Right cardiac atrium (tissue), 5 donors: ENCODE measurements at places on chromosomes 1 and 21.
A peak's percentile ranks its signal among the peaks of the same experiment; 100 is the strongest.

GRCh38 chr1:12052008-12052573, 11.0 kb upstream of the TNFRSF8 start:
- DNase-seq: peak; percentile 65

DNA sequence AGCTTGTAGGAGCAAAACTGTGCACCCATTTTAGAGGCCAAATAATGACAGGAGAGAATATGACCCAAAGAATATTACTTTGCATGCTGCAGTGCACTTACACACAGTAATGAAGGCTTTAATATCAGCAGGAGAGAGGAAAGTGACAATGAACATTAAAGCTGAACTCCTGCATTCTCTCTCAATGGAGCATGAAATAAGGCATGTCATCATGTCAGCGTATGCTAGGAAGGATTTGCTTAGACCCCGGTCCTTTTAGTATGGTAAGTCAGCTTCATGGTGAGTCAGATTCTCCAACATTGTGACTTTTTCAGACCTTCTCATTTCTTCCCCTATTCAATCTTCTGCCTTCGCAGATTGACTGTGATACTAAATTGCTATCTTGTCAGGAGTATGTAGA, 210.7 kb upstream of the TMPRSS15 start:
- DNase-seq: no peak

DNA sequence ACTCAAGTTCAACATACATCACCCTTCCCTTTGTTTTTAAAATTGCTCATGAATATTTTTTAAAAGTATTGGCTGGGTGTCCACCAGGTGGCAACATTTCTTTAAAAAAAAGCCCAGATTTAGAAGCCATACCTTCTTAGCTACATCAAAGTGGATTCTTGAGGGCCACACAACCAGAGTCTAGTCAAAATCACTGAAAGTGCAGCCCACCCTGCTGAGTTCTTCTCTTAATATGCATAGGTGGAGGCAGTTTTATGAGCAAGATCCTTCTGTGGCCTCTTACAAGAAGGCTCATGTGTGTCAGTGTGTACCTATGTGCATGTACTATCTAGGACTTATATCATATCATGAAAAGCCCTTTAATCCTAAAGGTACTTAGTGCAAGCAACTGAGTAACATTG, 16.9 kb upstream of the GNG12 start:
- no peak for DNase-seq

DNA sequence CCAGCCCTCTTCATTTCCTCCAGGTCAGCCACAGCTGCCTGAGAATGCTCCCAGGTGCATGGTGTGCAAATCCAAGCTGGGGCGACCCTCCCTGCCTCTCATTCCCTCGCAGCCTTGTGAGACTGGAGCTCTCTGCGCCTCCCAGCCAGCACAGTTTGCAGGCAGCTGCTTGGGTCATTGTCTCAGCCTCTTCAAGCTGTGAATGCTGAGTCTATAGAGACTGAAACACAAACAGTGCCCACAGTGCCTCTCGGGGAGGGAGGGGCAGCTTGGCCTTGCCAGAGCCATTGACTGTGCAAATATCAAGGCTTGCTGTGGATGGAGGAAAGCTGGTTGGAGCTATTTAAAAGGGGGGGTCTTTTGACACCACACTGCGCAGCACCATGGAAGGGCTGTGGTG, 10.6 kb downstream of the PLXNA2 start:
- peak; percentile 64 for DNase-seq

DNA sequence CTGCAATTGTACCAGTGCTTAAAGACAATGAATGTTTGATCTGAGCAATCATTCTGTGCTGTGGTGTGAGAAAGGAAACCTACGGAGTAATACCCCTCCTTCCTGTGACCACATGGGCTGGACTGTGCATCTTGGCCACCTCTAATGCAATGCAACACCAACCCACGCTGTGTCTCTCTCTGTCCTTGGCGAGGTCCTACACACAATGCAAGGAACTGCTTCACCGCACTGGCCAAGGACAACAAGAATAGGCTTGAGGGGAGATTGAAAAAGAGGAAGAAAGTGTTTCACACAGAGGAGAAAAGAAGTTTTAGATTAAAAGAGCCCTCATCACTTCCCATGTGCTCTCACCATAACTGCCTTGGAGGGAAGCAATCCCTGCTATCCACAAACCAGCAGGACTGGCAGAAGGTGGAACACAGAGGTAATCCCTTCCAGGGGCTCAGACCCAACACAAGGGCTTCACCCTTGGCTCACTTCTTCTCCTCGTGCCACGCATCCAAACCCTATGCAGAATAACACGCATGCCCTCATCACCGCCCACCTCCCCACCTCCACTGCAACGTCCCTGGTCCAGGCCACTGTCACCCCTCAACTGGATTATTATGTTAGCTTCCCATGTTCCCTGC, 112.5 kb upstream of the ERG start:
- DNase-seq: no peak

- DNase-seq: no peak
These were observed 34.6 kb upstream of the HEATR1 start for GRCh38 chr1:236638945-236639344.

GRCh38 chr1:208923946-208924720, 659.4 kb upstream of the CAMK1G start:
- DNase-seq: no peak

- DNase-seq: no peak
These were observed 68.4 kb downstream of the LUZP1 start for GRCh38 chr1:23100074-23100748.

DNA sequence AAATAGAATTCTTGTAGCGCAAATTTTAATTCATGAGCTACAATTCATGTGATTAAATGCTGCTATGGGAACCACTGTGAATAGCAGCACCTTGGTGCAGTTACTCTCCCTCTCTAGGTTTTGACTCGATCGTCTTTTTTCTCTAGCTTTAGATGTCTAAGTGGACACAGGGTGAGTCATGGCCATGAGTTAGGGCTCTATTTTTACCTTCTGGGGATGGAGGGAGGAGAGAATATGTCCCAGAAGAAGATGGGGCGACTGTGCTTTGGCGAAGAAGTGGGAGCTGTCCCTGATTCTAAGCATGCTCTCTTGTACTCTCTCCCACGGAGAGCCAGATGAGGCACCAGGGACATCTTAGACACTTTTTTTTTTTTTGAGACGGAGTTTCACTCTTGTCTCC, 1.6 kb upstream of the OR2B11 start:
- DNase-seq: no peak

GRCh38 chr1:18938008-18938706, 18.3 kb downstream of the IFFO2 start:
- DNase-seq: peak; percentile 53

DNA sequence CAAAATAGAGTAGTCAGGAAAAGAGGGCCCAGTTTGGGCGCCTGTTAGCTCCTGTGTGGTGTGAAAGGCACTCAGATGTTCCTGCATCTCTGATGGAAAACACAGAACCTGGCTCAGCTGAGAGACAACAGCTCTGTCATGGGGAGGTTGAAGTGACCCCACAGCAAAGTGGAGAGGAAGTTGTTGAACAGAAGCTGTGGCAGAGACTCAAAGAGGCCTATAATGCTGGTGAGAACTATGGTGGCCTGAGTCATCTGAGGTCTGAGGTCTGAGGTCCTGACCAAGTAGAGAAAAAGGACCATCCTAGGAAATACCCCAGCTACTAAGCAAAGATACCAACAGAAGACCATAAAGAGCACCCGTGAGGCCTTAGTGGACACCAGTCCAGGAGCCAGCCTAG, 45.6 kb upstream of the JAK1 start:
- DNase-seq: no peak

GRCh38 chr1:232786845-232787455, 18.3 kb upstream of the MAP10 start:
- no peak for DNase-seq

DNA sequence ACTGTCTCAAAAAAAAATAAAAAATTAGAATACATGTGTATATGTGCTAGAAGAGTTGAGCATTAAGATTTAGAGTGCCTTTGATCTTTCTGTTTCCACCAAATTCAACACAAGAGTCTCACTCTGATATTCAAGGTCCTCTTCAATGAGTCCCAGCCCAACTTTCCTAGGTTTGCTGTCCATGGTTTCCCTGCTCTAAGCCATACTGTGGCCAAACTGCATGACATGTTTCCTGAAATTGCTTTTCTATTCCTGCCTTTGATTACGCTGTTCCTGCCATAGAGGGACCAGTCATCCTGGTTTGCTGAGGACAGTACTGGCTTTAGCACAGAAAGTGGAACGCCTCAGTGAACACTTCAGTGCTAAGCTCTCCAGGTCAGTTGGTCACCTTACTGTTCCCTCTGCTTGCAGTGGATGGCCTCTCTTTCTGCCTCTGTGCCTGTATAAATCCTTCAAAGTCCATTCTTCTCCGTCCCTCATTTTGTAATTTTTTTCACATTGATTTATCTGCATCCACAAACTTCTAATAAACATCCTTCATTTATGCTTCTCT, 305.9 kb upstream of the PROX1 start:
- no peak for DNase-seq

DNA sequence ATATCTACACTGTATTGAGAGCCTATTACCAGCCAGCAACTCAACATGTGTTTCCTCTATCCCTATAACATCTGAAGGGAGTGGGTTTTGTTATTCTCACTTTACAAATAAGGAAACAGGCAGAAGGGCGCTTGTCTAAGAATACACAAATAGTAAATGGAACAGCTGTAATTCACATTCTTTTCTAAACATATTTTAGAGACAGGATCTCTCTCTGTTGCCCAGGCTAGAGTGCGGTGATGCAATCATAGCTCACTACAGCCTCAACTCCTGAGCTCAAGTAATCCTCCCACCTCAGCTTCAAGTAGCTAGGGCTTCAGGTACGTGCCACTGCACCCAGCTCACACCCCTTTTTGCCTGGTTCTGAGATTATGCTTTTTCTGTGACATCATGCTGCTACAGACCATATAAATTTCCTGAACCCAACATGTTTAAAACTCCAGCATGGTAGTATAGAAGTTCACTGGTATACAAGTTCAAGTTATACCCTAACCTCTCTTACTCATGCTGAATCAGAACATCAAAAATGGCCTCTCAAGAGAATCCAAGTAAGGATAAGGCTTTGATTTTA, 8.6 kb upstream of the TACSTD2 start:
- no peak for DNase-seq

DNA sequence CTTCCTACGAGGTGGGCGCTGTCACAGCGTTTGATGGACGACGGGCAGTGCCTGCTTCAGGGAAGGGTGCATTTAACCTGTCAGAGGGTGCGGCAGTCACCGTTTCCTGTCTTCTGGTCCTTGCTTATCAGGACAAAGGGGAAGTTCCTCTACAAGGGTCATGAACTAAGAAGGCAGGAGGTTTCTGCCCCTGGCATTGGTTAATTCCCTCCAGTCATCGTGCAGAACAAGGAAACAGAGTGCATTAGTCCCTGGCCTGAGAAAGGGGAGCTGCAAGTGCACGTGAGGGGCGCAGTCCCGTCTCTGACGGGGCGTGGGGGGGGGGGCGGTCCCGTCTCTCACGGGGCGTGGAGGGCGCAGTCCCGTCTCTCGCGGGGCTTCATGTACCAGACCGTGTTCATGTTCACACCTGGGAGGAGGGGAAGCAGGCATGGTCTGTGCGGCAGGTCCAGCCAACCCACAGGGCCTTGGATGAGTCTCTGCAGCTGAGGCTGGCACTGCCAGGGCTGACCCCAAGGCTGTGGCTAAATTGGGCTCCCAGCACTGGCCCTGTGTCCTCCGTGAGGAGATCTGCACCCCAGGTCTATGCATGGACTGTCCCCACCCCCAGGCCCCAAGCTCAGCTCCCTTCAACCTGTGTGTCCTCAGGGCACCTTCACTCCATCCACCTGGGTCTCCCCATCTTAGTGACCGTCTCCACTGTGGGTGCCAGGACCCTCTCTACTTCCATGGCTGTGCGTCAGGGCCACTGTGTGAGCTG, 89.2 kb upstream of the COL6A1 start:
- DNase-seq: no peak

- DNase-seq: no peak
These were observed 52.6 kb upstream of the EPS8L3 start for GRCh38 chr1:109816175-109816811.

GRCh38 chr1:18948048-18948912, 8.2 kb downstream of the IFFO2 start:
- DNase-seq: peak; percentile 63

GRCh38 chr1:62528015-62528414, 69.3 kb upstream of the ANGPTL3 start:
- peak; percentile 81 for DNase-seq

- DNase-seq: peak; percentile 85
These were observed 7.3 kb downstream of the SLC1A7 start for GRCh38 chr1:53134961-53135734.

DNA sequence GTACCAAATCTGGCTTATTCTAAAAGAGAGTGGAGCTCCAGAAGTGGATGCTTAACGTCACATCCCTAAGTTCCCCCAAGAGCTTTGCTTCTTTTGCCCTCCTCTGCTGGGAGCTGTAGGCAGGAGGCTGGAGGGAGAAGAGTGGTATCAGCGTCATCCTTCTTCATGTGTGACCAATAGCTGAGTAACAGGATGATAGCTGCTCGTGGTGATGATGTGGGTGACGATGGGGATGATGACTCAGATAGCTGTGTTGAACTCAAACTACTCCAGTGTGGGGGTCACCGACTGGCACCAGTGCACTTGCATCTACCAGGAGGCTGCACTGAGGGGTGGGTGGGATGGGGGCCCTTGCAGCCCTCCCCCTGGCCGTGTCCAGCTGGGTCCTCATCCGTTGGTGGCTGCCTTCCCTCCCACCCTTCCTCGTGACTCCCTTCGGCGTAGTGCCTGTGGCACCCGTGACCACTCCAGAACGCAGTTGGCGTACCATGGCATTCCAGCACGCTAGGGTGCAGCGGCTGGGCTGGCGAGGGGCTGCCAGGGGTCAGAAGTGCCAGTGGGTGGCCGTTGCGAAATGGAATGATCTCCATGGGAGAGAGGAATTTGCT, 1.1 kb downstream of the IGFN1 start:
- DNase-seq: no peak

DNA sequence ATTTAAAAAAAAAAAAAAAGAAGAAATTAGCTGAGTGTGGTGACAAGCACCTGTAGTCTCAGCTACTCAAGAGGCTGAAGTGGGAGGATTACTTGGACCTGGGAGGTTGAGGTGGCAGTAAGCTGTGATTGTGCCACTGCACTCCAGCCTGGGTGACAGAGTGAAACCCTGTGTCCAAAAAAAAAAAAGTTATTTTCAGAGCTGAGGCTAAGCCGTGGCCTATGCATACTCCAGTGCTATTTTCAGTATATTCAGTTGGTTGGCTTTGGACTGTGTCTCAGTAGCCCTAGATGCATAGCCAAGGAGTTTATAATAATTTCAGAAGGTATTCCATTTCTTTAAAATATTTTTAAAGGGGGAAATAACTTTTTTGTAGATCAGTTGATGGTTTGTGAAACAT, 140.5 kb upstream of the L1TD1 start:
- no peak for DNase-seq

GRCh38 chr1:157004806-157005205, 40.7 kb downstream of the ARHGEF11 start:
- DNase-seq: no peak
